ENCODE measurements at places on chromosomes 11 and 22. TPM values are rescaled to one million over a fixed set of nuclear protein-coding genes. Genes with fewer than 3 reads are reported as not detected.

C22orf15 gene
- total RNA-seq, result not detected

DNA sequence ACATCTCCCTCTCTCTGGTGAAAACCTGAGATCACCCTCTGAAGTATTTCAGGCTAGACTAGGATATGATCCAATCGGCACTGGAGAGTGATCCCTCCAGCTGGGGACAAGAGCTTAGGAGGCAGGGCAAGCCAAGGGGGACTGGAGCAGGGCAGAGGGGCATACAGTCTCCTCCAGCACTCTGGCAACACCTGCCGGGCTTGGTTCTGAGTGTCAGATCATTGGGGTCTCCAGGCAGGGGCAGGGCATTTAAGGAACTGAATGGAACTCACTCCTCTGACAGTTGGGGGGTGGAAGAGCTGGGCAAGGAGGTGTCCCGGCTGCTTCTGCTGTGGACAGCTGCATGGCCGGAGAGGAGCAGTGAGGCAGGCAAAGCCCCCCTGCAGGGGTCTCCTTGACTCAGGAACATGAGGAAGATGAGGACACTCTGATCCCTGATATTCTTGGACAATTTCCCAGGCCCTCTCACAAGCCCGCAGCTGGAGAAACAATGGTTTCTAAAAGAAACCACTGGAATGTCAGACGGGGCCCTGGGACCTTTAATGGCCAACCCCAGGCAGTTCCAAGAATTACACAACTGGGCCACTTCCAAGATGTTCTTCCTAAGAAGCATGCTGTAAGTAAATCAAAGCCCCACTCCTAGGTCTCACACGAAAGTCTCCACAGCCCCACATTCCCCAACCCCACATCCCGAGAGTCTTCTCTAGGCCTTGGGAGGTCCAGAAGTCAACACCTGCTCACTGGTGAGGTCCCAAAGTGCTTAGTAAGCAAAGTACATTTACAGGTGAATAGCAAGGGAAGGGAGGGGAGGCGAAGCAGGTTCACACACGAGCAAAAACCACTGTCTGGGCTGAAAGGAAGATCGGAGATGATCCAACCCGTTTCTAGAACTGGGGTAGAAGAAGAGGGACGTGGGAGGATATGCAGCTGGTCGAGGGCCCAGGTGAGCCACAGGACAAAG is 1.2 kb upstream of the CCDC86 start:
- no peak for DNase-seq

- no peak for DNase-seq
These were observed 88.2 kb upstream of the SEPTIN5 start for GRCh38 chr22:19626042-19626587.

GRCh38 chr11:35688023-35688422 is 25.4 kb downstream of the TRIM44 start:
- DNase-seq, result no peak

- no peak for DNase-seq
These were observed 242.3 kb upstream of the B3GAT1 start for GRCh38 chr11:134654161-134654915.

NPAS4 gene
- total RNA-seq, result not detected

GRCh38 chr11:8168485-8169257 is at the start of gene RIC3:
TSS of gene RIC3 (minus strand) at chr11:8169025. CDS start at chr11:8168989, 36 bp downstream.
- DNase-seq, result no peak

- no peak for DNase-seq
These were observed 635.4 kb downstream of the BRD1 start for GRCh38 chr22:49192180-49192856.

DNA sequence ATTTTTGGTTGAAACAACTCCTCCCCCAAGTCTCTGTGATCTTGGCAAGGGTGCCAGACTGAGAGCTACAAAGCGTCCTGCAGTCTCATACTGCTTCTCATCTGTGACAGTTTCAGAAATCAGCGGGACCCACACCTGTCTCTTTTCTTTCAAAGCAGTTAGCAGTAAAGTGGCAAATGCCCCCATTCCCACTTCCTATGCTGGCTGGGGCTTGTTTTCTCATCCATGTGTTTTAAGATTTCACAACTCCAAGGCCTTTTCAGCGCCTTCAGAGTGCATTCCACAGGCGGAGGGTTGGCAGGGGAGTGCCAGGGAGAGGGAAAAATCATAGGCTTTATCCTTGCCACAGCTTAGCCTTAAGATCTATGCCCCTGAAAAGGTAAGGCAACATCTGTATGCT is 493.5 kb downstream of the OPCML start:
- DNase-seq, result no peak

GRCh38 chr11:113188371-113188834 is 126.0 kb upstream of the TTC12 start:
- DNase-seq, result no peak

GRCh38 chr11:129075757-129076156 is 116.4 kb downstream of the ARHGAP32 start:
- DNase-seq, result no peak

DNA sequence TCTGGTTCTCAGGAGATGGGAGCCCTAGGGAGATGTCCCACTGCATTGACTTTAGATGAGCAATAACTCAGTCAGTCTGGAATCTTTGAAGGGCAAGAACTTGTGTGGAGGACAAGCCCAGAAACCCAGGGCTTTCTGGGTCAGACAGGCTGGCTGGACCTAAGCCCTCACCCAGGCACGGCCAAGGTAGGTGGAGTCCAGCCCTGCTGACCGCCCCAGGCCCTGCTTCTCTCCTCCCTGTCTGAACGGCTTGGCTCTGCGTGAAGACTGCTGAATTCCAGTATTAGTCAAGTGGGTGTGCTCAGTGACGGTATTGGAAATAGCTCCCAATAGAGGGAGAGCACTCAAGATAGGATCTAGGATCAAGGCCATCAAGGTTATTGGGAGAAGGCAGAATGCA is 6.1 kb downstream of the CXCR5 start:
- DNase-seq, result no peak
